ENCODE measurements at places on chromosomes 4 and X.

DNA sequence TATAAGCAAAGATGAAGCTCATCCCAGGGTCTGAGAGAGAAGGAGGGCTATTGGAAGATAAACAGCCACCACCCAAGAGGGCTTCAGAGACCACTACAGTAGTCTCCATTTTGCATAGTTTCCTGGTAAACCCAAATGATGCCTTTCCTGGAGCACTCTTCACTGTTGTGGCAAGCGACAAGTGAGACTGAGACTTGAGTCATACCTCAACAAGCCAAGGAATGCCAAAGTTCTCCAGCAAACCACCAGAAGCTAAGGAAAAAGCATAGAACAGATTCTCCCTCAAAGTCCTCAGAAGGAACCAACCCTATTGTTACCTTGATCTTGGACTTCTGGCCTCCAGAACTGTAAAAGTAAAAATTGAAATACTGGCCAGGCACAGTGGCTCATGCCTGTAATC is 65.9 kb downstream of the LARP7 start:
- no peak for DNase-seq

- no peak for DNase-seq
Measured at GRCh38 chr4:158496030-158496741, 25.5 kb upstream of the RXFP1 start.

GRCh38 chr4:5881340-5881739 is 11.5 kb downstream of the CRMP1 start:
- DNase-seq = no peak

DNA sequence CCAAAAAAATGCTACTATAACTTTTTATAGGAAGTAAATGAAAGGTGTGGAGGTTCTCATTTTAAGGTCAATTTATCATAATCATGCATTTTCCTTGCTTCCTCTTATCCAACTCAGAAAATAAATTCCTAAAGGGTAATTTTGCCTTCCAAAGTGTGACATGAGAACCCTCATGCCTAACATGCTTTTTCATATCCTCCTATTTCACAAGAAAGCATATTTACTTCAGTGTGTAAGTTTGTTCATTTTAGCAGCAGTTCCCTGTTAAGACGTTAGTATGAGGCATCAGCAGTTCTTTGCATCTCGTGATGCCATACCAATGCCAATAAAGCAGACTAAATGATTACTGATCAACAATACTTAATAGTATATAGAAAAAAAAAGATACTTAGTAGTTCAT is 18.4 kb downstream of the WDFY3 start:
- DNase-seq = no peak

DNA sequence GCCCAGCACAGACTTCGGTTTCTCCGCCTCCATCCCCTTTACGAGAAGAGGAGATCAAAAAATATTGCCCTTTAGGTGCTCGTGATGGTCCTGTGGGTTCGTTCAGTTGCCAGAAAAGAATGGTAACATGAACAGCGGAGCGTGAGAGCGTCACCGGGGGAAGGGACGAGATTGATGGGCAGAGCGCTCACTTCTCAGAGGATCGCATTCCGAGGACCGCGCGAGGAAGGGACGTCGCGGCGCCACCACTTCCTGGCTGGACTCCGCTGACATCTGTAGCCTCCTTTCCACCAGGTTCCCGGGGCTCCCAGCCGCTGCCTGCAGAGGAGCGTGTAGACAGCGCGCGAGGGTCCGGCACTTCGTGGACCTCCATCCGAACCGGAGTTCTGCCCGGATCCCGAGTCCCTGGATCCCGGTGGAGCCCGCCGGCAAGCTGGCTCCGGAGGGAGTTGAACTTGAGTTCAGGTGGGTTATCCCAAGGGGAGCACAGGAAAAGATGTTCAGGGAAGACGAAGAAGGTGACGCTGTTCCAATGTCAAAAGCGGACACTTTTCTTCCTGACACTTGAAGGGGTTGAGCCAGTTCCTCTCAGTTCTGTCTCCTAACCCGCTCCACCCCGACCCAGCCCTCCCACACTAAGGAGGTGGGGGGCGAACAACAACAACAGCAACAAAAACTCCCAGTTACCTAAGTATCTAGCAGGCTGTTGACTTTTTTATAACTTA is 484 bp downstream of the GALNTL6 start:
- peak; percentile 40 for DNase-seq

GRCh38 chrX:24306440-24306839 is 7.4 kb downstream of the SUPT20HL2 start:
- DNase-seq = no peak

DNA sequence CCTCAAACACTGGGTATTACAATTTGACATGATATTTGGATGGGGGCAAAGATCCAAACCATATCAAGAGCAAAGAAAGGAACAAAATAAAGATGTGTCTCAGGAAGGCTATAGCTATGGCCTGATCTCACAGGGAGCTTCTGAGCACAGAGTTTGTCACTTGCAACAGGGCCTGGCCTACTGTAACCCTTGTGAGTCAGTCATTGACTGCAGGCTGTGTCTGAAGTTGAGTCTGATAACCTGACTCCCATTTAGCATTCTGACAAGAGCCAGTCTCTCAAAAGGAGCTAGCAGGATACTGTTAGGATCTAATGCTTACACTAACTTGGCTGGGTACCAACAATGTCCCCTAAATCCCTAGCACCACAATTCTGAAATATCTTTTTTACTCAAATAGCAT is 612.5 kb upstream of the TECRL start:
- DNase-seq = no peak

Measured in caudate nucleus (tissue), 63 donors.